ENCODE measurements at places on chromosomes 2 and 18. TPM values are rescaled to one million over a fixed set of nuclear protein-coding genes. Genes with fewer than 3 reads are reported as not detected.

Gene NAT8
- total RNA-seq = not detected

Gene C1GALT1C1L
- total RNA-seq = 0.28 TPM

Gene NOTO
- total RNA-seq = not detected

Gene SPC25
- 2.0 TPM for total RNA-seq

All from IMR-90 (cell line).